ENCODE measurements at places on chromosomes 1 and 21.
A peak's percentile ranks its signal among the peaks of the same experiment; 100 is the strongest.

GRCh38 chr1:31848381-31848897, 32.6 kb upstream of the SPOCD1 start:
- DNase-seq = peak; percentile 56

GRCh38 chr21:41777951-41778815, 11.3 kb upstream of the RIPK4 start:
- no peak for DNase-seq

GRCh38 chr1:10909697-10910680, 102.5 kb upstream of the TARDBP start:
- peak; percentile 59 for DNase-seq

DNA sequence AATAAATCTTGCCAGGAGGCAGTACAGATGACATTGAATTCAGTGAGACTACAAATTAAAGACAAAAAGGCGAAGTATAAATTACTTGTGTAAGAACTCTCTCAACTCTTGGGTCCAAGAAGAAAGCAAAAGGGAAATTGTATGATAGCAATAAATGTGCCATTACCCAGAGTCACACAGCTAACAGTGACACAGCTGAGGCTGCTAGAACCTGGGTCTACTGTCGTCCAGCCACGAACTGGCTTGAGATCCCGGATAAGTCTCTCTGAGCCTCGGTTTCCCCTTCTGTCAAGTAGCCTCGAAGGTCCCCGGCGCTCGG, 362 bp upstream of the ROR1 start:
- no peak for DNase-seq

DNA sequence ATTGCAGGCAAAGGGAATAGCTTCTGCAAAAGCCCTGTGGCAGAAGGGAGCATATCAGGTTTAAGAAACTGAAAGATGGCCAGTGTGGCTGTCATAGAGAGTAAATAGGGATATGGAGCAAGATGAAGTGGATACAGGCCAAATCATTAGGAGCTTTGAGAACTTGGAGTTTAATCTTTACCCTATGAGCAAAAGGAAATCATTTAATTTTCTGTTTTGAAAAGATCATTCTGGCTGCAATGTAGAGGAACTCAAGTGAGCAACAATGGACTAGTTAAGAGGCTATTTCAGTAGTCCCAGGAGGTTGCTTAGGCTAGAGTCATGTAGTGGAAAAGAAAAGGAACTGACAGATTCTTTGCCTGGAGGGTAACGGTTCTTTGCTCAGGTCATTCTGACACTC, 47.2 kb downstream of the RAP1A start:
- DNase-seq = no peak

- DNase-seq = no peak
These were observed 316.2 kb downstream of the MATN1 start for GRCh38 chr1:30406996-30407864.

GRCh38 chr21:44749116-44749758, 37.9 kb upstream of the TSPEAR start:
- no peak for DNase-seq

DNA sequence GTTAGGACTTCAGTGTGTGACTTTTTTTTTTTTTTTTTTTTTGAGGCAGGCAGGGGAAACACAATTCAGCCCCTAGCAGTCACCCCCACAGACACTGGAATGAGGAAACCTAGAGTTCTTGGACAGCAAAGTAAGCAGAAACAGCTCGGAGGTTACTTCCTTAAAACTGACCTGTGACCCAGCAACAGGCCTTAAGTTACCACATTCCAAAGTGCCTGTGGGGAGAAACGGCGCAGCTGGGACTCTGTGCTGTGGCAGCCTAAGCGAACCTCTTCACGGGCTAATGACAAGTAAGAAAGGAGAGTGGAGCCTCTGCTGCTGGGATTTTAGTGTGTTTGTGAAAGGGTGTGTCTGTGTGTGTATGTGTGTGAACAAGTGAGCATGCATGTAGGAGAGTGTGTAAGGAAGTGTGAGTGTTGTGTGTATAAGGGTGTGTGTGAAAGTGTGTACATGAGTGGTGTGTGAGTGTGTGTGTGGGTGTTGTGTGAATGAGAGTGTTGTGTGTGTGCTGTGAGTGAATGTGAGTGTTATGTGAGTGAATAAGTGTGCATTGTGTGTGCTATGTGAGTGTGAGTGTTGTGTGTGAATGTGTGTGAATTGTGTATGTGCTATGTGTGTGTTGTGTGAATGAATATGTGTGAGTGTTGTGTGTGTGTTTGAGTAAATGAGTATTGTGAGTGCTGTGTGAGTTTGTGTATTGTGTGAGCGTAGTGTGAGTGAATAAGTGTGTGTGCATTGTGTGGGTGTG, 180.8 kb downstream of the BRINP2 start:
- no peak for DNase-seq

- no peak for DNase-seq
These were observed 24.8 kb upstream of the ELOA start for GRCh38 chr1:23718482-23718881.

- DNase-seq = no peak
These were observed 155.6 kb upstream of the SOD1 start for GRCh38 chr21:31503939-31504338.

GRCh38 chr1:246041360-246041759, 465.7 kb downstream of the SMYD3 start:
- no peak for DNase-seq

GRCh38 chr1:237206065-237206414, 164.1 kb downstream of the RYR2 start:
- no peak for DNase-seq

DNA sequence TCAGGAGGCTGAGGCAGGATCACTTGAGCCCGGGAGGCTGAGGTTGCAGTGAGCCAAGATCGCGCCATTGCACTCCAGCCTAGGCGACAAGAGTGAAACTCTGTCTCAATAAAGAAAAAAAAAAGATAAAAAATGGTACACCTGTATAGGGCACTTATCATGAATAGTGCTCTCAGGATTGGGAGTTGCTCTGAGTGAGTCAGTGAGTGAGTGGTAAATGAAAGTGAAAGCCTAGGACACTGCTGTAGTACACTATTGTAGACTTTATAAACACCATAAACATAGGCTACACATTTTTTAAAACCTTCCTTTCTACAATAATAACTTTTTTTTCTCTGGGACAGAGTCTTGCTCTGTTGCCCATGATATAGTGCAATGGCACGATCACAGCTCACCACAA, 16.8 kb downstream of the PHTF1 start:
- no peak for DNase-seq
